Melanocyte of skin (primary cell): ENCODE measurements at places on chromosomes 5 and 9. TPM values are rescaled to one million over a fixed set of nuclear protein-coding genes. Genes with fewer than 3 reads are reported as not detected.

ANKRD34B gene
- under 0.01 TPM in 1 of 2 replicates, not detected in the other for total RNA-seq

EFCAB9 gene
- total RNA-seq: not detected in 2 replicates

ENC1 gene
- total RNA-seq: 62.2 and 159 TPM in 2 replicates

MYMK gene
- not detected in 2 replicates for total RNA-seq

HAVCR2 gene
- total RNA-seq: 0.69 TPM in 1 of 2 replicates, not detected in the other

GPRIN1 gene
- total RNA-seq: 14.3 and 17.7 TPM in 2 replicates

LCN1 gene
- not detected in 2 replicates for total RNA-seq

EIF4E1B gene
- total RNA-seq: not detected in 2 replicates

PCDHA13 gene
- not detected in 2 replicates for total RNA-seq

IL3 gene
- total RNA-seq: not detected in 2 replicates

REEP2 gene
- total RNA-seq: 9.6 and 11.3 TPM in 2 replicates

ITGA2 gene
- total RNA-seq: 5.6 and 5.7 TPM in 2 replicates

DOCK2 gene
- 0.36 and 0.69 TPM in 2 replicates for total RNA-seq

RGS7BP gene
- total RNA-seq: not detected in 2 replicates

WNT8A gene
- not detected in 2 replicates for total RNA-seq

SPINK6 gene
- not detected in 2 replicates for total RNA-seq
